ENCODE measurements at places on chromosomes 6 and 20.
A peak's percentile ranks its signal among the peaks of the same experiment; 100 is the strongest.

- no peak for DNase-seq
Measured at GRCh38 chr6:69578361-69578890, 218.4 kb downstream of the LMBRD1 start.

- no peak for DNase-seq
Measured at GRCh38 chr6:29994826-29995225, 52.5 kb downstream of the HLA-A start.

- DNase-seq = no peak
Measured at GRCh38 chr6:11614534-11615213, 77.1 kb downstream of the TMEM170B start.

- no peak for DNase-seq
Measured at GRCh38 chr6:152246554-152247337, 390.4 kb downstream of the SYNE1 start.

GRCh38 chr6:169213814-169214520 is 39.7 kb downstream of the THBS2 start:
- DNase-seq = no peak

GRCh38 chr20:24493181-24493580 is 23.8 kb downstream of the SYNDIG1 start:
- DNase-seq = no peak

- DNase-seq = no peak
Measured at GRCh38 chr6:96704713-96705112, 132.6 kb downstream of the GPR63 start.

GRCh38 chr6:22716721-22717120 is 147.4 kb downstream of the HDGFL1 start:
- DNase-seq = no peak

DNA sequence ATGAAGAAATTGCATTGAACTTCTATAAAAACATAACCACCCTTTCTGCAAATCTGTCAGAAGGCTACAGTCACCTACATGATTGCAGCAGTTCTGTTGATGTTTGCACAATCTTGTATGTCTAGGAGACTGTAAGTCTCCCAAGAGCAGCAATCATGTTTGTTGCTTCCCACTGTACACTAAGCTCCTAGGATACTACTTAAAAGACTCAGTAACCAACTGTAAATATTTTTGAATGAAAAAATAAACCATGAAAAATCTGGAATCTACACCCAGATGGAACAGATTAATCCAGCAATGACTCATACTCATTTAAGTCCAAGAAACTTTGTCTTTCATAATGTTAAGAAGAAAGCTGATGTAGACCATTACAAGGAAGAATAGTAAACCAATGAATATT is 168.5 kb upstream of the ATXN1 start:
- no peak for DNase-seq

DNA sequence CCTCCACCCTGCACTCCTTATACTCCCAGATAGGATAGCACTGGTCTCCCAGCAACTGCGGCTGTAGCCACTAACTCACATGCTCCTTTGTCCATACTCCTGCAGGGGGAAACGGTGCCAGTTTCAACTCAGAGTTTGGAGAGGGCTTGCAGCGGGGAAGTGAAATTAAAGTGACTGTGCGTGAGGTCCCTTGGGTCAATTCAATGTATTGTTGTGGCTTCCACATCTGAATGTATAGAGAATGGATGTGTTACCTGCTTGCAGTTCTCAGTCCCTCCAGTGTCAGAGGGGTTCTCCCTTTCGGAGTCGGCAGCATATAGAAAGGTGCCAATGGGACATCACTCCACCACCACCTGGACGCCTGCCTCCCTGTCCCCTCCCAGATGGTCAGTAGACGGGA is 93.6 kb upstream of the CNKSR3 start:
- no peak for DNase-seq

GRCh38 chr6:138004430-138005287 is 102.6 kb downstream of the PERP start:
- DNase-seq = peak; percentile 19

DNA sequence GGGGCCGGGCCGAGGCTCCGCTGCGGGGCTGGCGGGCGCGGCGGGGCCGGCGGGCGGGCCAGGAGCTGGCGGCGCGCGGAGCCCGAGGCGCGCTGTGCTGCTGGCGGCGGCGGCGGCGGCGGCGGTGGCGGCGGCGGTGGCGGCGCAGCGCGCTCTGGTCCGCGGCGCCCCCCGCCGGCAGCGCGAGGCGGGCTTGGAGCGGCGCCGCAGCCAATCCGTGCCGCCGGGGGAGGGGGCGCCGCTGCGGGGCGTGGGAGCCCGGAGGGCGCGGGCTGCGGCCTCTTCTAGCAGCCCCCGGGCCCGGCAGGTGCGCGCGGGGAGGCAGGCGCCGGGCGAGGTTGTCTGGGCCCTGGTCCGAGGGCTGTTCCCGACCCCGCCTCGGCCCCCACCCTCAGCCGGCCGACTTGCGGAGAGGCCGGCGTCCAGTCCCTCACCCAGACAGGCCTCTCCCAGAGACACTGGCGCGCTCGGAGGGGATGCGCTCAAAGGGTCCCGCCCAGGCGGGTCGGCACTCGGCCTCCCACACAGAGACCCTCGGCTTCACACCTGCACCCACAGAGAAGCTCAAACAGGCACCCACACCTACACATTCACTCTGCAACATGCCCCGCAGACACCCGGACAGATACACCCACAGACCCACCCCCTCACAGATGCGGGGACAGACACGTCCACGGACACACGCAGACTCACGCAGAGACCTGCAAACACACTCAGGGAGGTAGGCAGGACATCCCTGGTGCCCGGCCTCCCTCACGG is at the start of gene RIMS4:
RIMS4 (minus strand) TSS at position 156 of the 759 bp plus-strand sequence. CDS start 275 bp downstream, outside the sequence.
- DNase-seq = peak; percentile 52

GRCh38 chr6:14119784-14120183 is 2.2 kb downstream of the CD83 start:
- no peak for DNase-seq

DNA sequence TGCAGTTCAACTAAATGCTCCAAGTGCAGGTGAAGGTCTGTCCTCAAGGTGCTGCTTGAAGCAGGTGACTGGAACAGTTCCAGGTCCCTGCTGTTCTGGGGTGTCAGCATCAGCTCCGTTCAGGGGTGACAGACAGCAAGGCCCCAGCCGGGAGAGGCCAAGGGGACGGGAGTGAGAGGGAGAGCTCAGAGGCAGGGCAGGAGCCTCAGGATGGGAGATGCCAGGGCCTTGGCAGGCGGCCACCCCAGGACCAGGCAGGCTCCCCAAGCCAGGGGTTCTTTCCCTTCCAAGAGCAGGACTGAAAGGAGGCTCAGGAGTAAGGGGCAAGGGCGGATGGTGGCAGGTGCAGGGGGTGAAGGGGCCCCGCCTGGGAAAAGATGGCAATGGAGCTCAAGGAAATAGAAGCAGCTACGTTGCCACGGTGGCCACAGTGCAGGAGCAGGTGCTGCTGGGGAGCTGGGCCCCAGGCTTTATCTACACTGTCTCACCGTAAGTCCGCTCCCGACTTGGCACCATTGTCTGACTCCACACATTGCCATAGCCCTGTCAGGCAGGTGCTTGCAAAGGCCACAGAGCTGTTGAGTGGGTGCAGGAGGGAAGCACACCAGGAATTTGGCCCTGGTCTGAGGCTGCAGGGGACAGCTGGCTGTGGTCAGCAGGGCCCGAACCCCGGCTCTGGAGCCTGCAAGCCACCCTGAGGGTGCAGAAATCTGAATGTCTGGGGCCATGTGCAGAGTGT is 43.1 kb downstream of the ERMARD start:
- no peak for DNase-seq

- DNase-seq = no peak
Measured at GRCh38 chr20:38226553-38226952, 34.0 kb downstream of the KIAA1755 start.

DNA sequence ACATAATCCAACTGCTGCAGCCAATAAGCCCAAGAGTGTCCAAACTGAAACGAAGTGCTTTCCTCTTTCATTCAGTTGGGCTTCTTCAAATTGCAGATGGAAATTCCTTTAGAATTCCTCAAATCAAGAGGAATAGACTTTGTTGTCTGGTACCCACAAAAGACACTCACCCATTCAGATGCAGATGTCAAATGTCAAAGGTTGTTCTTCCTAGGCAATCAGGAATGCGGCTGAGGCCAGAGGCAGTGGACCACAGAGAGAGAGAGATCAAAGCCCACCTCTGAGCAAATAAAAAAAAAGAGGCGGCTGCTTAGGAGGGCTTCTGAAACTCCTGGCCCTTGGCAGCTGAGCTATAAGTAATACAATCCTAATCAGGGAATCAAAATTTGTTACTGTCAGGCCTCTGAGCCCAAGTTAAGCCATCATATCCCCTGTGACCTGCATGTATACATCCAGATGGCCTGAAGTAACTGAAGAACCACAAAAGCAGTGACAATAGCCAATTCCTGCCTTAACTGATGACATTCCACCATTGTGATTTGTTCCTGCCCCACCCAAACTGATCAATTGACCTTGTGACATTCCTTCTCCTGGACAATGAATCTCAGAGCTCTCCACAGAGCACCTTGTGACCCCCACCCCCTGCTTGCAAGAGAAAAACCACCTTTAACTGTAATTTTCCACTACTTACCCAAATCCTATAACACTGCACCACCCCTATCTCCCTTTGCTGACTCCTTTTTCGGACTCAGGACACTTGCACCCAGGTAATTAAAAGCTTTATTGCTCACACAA is 303.0 kb upstream of the GJE1 start:
- DNase-seq = no peak

GRCh38 chr20:40676491-40677269 is 12.4 kb downstream of the MAFB start:
- no peak for DNase-seq

DNA sequence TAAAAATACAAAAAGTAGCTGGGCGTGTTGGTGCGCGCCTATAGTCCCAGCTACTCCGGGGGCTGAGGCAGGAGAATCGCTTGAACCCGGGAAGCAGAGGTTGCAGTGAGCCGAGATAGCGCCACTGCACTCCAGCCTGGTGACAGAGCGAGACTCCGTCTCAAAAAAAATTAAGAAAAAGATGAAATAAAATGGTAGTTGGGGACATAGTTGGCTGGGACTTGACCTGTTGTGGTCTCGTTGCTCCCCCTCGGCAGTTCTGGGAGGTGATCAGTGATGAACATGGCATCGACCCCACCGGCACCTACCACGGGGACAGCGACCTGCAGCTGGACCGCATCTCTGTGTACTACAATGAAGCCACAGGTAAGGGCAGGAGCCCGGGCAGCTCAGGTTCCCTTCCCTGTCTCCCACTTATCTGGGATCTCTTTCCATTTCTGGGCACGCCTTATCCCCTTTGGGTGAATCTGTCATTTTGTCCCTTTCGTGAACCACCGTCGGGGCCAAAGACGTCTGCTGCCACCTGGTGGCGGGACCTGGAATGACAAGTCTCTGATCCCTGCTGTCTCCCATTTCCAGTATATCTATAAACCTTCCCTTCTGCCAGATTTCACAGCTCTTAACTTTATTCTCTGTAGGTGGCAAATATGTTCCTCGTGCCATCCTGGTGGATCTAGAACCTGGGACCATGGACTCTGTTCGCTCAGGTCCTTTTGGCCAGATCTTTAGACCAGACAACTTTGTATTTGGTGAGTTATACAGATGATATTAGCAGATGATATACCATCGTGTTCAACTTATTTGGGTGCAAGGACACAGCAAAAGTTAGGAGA is 2.3 kb downstream of the TUBB start:
- DNase-seq = peak; percentile 37

GRCh38 chr6:150184850-150185731 is 42.2 kb downstream of the PPP1R14C start:
- no peak for DNase-seq

All from NCI-H1930 (cell line).